Stimulated activated CD4-positive, alpha-beta T cell treated with anti-CD3 and anti-CD28 coated beads, Interleukin-15, amount 100 ng/mL, for 1 hour (primary cell): ENCODE measurements at places on chromosomes 3 and 15.

DNA sequence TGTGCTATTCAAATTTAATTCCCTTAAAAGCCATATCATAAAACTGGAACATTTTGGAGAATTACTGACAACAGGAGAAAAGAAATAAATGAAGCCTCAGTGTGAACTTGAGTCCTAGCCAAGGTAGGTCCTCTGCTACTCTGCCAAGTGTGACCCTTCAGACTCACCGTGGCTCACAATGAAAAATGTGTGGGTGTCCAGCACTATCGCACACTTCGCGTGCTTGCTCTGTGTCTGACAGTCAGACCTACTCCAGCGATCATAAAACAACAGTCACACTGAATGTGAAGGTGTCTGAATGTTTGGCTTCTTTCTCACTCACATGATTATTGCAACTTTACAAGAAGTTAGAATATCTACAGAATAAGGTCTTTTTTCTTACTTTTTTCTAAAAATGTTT is 65.8 kb upstream of the TRA2B start:
- no peak for DNase-seq

DNA sequence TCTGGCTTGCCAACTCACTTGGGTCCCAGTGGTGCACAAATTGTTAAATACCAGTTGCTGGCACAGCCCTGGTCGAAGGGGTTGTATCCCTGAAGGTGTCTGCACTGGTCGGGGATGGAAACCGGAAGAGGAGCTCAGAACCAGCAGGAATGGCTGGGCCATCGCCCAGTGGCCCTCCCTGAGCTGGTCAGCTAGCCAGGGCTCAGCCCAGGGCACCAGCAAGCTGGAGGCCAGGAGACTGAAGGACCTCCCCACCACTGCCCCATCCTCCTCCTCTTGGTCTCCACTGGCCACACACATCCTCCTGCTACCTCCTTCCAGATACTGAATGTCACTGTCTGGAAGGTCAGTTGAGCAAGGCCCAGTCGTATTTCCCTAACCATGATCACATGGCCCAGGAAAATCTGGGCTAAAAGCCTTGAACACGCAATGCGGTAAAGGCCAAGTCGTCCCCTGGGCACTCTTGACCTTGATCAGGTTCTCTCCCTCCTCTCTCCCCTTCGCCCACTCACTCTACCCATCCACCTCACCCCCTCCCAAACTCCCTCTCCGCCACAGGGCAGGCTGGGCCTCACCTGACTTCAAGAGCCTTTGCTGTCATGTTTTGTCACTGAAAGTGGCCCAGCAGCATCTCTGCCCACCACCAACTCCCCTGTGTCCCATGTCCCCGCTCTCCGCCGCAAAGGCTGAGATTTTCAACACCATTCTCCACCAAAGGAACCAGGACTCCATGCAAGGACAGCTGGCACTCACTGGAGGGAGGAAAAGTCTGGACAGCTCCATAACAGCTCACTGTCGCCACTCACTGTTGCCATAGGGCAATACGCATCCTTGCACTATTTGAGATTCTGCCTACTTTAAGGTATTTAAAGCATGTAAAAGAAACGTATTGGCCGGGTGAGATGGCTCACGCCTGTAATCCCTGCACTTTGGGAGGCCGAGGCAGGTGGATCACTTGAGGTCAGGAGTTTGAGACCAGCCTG is 12.1 kb downstream of the ZDHHC19 start:
- DNase-seq, result no peak

- DNase-seq, result no peak
Observed at GRCh38 chr3:63070476-63070810, 195.2 kb upstream of the CADPS start.

GRCh38 chr3:120393761-120394160 is 44.6 kb upstream of the LRRC58 start:
- no peak for DNase-seq

DNA sequence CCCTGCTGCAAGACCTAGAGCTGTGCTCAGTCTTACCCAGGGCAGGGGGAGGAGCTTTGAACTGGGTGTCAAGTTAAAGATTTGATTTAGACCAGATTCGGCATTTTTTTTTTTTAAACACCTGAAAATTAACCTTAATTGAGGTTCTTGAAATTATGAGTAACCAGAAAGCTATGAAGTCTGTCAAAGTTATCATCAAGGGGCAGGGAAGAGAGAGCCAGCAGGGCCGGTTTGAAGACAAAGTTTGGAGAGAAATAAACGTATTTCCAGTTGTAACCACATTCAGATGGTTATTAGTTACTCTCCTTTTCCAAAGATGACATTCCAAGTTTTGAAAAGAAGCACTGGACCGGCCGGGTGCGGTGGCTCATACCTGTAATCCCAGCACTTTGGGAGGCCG is 12.0 kb downstream of the TMEM266 start:
- no peak for DNase-seq

GRCh38 chr3:64238971-64239667 is 13.9 kb upstream of the PRICKLE2 start:
- DNase-seq, result no peak

- DNase-seq, result no peak
Observed at GRCh38 chr15:101255051-101255395, 3.2 kb upstream of the CHSY1 start.

- DNase-seq, result no peak
Observed at GRCh38 chr3:120858521-120858920, 49.5 kb upstream of the STXBP5L start.

DNA sequence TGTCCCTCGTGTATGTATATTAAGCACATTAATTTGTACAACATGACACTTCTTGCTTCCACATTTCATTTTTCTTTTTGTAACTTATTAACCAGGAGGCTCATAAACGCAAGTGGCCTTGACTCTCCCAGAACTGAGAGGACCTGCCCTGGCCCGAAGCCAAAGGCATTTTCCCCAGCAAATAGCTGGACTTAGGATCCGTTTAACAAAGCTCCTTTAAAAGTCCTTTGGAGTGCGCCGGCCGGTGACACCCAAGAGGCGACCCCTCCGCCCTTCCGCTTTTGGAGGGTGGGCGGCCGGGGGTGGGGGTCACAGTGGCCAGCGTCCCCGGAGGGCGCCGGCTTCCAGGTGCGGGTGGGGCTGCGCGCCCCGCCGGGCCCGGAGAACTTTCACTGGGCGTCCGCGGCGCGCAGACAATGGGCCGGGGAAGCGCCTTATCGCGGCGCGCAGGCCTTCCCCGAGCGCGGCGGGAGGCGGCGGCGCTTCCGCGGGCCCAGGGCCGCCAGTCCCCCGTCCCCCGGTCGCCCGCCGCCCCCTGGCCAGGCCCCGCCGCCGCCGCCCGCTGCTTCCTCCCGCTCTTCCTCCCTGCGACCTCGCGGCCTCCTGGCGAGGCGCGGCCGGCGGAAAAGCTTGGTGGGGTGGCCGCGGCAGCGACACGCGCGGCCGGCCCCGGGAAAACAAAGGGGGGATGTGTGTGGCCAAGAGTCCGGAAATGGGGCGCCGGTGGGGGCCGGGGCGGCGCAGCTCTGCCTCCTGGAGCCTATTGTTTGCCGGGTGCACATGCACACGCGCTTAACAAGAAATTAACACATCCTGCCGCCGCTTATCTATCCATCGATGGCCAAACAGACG is 613.4 kb downstream of the MCTP2 start:
- no peak for DNase-seq

DNA sequence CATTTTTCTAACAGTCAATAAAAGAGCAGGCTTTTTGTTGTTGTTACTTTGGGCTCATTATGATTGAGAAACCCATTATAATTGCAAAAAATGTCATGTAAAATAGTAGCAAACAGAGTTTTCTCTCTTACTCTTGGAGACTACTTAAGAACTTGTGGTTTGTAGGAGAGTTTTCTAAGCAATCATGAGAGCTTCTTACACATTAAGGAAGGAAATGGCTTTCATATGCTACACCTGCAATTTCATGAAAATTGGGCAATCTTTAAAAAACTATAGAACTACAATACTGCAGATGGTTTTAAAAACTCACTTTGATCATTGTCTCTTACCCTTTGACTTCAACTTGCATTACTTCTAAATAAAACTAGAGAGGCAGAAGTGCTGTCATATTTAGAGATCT is 701.8 kb downstream of the ZPLD1 start:
- DNase-seq, result no peak

- DNase-seq, result no peak
Observed at GRCh38 chr3:148707601-148708380, 10.1 kb downstream of the AGTR1 start.

DNA sequence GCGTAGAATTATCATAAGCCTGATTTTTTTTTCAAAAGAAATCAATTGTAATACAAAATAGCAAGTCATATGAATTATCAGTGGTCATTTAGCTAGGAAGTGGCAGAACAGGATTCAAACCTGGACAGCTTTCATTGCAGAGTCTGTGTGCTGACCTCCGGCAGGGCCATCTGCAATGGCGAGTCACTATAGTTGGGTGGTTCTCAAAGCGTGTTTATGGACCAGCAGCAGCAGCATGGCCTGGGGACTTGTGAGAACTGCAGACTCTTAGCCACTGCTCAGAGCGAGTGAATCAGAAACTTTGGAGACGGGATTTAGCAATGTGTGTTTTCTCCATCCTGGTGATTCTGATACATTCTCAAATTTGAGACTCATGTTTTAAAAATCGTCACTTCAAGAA is 202.3 kb upstream of the SUCLG2 start:
- no peak for DNase-seq

DNA sequence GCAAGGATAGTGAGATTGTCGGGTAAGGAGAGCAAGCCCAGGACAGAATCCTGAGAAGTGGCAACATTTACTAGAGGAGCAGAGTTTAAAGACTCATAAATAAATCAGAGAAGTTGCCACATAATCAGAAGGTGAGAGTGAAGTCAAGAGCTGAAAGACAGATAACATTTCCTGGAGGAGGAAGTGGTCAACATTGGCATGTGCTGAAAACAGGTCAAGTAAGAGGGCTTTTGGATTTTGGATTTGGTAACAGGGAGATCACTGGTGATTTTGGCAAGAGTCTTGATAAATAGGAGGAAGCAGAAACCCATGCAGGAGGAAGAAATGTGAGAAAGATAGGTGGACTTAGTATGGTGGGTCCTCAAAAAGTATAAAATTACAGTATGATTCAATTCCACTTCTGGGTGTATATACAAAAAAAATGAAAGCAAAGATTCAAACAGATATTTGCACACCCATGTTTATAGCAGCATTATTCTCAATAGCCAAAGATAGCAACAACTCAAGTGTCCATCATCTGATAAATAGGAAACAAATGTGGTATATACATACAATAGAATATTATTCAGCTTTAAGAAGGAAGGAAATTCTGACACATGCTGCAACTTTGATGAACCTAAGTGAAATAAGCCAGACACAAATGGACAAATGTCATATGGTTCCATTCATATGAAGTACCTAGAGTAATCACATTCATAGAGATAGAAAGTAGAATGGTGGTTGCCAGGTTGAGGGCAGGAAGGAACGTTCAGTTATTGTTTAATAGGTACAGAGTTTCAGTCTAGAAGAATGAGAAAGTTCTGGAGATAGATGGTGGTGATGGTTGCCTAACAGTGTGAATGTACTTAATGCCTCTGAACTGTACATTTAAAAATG is 27.3 kb upstream of the MBNL1 start:
- no peak for DNase-seq

DNA sequence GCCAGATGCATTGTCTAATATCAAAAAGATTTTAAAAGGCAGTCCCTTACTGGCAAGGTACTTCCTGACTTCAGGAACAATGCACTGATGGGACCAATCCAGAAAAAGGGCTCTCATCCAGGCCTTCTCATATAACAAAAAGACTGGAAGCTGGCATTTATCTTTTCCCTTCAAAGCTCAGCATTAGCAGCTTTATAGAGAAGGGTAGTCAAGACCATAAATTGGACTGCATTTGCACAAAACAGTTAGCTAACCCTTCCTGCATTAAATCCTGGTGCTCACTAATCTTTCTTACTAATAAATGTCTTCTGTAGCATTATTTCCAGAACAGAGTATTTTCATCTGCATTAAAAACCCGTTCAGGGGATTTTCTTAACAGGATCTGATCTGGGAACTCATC is 46.0 kb upstream of the NEK10 start:
- no peak for DNase-seq

DNA sequence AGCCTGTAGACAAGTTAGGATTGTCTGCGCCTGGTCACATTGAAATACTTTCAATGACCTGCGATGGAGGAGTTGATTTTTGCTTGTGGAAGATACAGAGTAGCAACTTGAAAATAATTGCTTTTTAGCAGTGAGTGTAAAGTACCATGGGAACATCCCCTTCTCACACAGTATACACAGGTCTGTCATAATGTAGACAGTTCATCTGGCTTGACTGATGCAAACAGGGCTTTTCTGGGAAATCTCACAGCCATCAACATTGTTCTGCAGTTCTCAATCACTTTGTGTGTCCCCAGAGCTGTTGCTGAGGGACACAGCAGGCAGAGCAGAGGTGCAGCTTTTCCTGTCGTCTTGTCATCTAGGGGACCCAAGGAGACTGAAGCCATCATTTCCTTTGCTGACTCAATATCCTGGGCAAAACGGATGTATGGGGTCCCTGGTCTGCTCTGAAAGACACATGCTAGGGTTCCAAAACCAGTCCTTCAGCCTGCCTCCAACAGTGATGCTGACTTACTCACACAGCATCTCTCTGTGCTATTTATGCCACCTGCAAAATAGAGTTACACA is 5.3 kb upstream of the REC114 start:
- no peak for DNase-seq

DNA sequence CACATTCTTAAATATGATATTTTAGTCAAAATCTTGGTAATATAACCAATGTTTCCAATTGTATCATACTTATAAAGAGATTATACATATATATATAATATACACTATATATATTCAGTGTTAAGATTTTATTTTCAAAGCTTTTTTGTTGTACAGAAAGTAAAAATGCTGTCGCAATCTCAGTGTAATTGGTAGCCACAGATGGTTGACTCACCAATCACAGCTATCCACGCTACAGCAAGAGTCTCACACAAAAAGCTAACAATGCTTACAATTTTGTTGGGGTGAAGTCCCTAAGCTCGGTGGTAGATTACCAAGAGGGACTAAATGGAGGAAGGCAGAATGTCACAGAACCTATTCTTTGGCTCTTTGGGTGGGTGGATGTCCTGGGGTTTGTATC is 16.9 kb upstream of the CFAP161 start:
- no peak for DNase-seq
